RWPE1 (cell line): ENCODE measurements at places on chromosomes 12 and 14.

- DNase-seq, result no peak
Measured at GRCh38 chr14:77416836-77417235, 6.5 kb downstream of the NOXRED1 start.

DNA sequence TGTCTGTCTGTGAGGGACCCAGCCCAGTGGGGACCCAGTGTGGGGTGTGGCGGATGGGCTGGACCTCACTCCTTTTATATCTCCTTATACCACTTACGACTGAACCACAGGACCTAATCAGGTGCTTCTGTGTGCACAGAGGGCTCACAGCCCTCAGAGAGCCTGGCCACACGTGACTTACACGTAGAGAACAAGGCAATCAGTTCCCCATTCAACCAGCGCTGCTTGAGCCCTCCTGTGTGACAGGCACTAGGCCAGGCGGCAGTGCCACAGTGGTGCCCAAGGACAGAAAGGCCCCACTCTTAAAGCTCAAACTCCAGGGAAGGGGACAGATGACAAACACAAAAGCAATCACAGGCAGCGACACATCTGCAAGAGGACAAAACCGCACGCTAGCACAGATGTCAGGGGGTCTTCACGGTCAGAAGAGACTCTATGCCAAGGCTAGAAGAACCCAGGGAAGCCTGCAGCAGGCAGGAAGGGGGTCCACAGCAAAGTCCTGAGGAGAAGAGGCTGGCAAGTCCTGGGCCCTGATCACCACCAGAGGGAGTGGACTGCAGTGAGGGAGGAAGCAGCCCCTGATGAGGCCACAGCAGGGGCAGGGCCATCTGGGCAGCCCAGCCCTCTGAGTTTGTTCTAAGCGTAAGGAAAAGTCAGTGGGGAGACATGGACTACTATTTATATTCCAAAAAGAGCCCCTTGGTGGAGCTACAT is 39.3 kb downstream of the SETD3 start:
- DNase-seq, result no peak

DNA sequence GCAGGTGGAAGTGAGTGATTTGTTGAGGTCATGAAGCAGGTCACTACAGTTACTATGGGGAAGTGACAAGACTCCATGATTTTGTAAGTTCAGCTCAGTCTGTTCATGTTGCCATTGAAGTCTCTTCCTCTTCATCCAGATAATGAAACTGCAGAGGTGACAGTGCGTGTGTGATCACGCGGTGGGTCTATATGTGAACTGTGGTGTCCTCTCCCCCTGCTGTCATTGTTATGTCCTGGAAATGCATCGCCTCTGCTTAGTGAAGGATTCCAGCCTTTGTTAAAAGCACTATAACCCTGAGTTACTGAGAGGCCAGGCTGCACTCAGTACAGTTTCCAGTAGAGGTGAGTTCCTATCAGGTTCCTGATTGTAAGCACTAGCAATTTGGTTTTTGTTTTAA is 216.2 kb upstream of the RMST start:
- no peak for DNase-seq

DNA sequence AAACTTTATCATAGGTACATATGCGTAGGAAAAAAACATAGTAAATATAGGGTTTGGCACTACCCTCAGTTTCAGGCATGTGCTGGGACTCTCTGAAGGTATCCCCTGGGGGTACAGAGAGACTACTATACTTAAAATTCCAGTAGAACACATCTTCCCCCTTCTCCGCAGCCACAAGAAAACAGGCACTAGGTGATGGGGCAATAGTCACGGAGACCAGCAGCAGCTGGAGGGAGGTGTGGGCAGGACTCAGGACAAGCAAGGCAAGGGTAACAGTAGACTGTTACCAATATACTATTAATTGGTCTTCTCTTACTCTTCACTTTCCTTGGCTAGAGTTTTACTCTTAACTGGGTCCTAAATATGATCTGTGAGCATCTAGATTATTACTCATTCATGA is 4.6 kb upstream of the PAPOLA start:
- DNase-seq, result no peak

DNA sequence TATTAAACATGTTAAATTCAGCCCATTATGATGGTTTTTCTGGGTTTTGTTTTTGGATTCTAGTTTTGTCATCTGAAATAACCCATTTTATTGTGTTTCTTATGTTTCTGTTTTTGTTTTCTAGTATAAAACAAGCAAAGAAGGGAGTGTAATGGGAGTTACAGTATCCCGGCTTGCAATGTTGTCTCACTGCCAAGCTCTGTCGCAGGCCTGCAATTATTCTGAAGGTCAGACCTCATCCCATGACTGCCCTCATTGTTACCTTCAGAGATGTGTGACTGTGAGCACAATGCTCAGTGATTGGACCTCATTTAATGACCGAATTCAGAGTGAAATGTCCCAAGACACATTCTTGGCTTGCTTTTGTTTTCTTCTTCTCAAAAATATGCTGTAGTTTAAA is 73.0 kb upstream of the ATF1 start:
- no peak for DNase-seq

- no peak for DNase-seq
Measured at GRCh38 chr12:38934078-38934584, 28.7 kb upstream of the CPNE8 start.

- DNase-seq, result no peak
Measured at GRCh38 chr14:20671597-20672283, 12.6 kb upstream of the RNASE4 start.

DNA sequence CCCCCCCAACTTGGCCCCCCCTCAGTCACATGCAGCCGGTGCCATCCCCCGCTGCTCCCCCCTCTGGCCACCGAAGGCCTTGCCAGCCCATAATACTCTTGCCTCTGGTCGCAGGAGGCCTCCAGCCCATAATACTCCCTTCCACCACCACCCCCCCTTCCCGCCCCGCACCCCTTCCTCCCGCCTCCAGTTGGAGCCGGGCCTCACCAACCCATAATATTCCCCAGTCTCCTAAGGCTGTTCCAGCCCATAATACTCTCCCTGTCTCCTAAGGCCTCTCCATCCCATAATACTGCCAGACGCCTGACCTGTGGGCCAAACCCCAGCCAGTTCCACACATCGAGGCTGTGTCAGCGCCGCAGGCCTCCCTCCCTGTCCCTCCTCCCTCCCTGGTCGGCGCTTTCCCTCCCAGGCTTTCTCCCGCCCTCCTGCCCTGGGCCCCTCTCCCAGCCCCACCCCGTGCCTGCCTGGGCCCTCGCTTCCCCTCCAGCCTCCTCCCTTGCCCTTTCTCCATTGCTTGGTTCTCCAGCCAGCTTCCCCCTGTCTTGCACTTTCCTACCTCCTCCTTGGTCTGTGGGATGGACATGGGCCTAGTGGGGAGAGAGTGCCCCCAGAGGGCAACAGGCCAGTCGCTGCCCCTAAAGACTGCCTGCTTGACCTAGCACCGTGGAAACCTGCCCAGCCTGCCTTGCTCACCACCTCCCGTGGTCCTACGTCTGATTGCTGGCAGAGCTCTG is 6.8 kb upstream of the CHD4 start:
- peak; percentile 81 for DNase-seq

- no peak for DNase-seq
Measured at GRCh38 chr12:126362964-126363363, 1297.7 kb downstream of the AACS start.

GRCh38 chr12:109346920-109347319 is 780 bp upstream of the MYO1H start:
- DNase-seq, result no peak

DNA sequence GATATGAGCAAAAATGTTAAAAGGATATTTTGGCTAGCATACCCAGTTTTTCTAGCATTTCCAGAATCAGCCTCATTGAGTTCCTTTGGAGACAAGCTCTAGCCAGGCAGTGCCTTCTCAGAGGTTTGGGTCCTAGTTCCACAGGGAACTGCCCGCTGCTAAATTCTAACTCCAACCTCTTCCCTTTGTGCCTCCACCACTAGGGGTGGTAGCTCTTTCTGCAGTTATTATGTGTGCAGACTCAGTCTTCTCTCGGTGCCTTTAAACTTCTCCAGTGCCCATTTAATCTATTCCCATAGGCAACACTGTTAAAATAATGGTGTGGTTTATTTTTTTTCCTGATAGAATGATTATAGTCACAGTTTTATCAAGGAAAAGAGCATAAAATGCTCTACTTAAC is 21.5 kb upstream of the SLC25A3 start:
- no peak for DNase-seq

DNA sequence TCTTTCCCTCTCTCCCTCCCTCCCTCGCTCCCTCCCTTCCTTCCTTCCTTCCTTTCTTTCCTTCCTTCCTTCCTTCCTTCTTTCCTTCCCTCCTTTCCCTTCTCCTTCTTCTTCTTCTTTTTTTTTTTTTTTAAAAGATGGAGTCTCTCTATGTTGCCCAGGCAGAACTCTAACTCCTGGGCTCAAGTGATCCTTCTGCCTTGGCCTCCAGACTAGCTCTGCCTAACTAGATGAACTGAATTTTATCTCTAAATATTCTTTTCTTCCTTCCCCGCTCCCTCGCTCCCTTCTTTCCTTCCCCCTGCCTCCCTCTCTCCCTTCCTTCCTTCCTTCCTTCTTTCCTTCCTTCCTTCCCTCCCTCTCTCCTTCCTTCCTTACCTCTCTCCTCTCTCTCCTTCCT is 170.5 kb upstream of the LHX5 start:
- DNase-seq, result no peak

- no peak for DNase-seq
Measured at GRCh38 chr12:116582610-116583009, 23.4 kb downstream of the MAP1LC3B2 start.

GRCh38 chr12:2756756-2757155 is 38.0 kb upstream of the FKBP4 start:
- DNase-seq, result no peak

GRCh38 chr12:31845613-31846322 is 113.4 kb upstream of the RESF1 start:
- DNase-seq, result no peak

DNA sequence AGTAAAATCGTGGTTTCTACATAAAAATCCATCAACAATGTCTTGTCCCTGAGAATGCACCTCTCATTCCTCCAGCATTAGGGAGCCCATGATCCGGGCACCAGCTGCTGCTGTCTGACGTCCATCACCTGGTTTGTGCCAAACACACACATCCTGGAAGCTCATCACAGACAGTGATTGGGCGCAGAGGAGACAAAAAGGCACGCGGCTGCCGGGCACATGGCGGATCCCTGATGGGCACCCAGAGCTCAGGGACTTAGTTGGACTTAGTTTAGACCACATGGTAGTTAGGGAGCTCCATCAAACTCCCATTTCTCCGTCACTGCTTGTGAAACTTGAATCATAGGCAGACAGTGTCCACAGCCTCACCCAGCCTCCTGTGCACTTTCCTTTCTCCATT is 1059.3 kb downstream of the TMEM121 start:
- DNase-seq, result no peak

DNA sequence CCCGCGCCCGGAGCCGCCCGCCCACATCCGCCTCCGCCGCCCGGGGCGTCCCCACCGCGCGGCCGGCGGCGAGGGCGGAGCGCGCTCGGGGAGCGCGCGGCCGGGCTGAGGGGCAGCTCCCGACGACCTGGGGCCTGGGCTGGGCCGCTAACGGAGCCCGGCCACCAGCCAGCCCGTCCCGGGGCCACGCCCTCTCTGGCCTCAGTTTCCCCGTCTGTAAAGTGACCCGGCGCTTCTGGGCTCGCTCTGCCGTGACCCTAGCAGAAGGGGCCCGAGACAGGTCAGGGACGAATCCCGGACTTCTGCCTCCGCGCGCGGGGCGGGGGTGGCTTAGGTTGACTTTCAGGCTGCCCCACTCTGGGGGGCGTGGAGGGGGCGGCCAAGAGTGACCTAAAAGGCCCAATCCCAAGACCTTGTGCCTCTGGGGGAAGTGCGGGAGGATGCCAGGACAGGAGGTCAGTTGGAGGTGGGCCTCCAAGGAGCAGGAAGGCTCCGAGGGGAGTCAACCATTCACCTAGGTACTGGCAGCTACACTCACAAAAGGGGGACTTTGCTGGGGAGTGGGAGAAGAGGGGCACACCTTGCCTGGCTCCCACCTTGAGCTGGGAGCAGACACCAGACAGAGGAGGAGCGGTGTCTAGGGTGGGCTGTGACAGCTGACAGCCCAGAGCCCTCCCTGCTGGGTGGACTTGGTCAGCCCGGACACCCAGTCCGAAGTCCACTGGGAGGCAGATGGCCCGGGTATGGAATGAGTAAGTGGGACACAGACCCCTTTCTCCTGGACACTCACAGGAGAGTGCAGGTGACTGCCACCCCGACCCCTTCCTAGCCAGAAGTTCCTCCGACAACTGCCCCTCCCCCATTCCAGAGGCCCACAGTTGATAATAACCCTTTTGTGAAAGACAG is 486 bp upstream of the AKT1 start:
- DNase-seq, result peak; percentile 76

- peak; percentile 54 for DNase-seq
Measured at GRCh38 chr12:31728289-31728916, 418 bp downstream of the AMN1 start.

- no peak for DNase-seq
Measured at GRCh38 chr12:11549119-11549518, 100.4 kb upstream of the ETV6 start.

DNA sequence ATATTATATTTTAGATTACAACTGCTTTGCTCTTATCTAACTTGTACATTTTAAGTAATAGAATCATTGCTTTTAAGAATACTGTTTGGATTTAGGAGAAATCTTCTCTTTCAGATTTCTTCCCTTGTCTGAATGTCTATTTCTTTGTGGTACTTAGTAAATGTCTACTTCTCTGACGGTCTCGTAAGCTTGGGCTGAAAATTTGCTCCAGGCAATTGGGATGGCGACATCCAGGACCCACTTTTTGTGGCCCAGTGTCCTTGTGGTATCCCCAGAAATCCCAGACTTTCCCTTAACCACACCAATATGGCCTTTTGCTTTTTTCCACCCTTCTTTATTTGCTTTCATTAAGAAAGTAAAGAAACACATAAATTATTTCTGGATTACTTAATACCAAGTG is 24.0 kb upstream of the CCER1 start:
- no peak for DNase-seq

DNA sequence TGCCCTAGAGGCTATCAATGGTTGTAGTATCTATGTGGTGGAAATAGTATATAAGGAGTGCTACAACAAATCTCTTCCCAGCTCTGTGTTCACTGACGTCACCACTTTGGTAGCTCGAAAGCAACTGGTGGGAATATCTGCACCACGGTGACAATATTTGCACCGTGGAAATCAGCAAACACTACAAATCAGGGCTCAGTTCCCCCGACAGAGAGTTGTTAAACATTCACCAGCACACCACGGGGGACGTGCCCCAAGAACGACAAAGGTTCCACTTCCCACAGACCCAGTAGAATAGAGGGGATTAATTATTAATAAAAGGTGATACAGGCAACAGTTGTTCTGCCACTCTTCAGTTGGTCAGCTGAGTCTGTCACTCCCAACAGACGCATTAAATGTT is 98.4 kb downstream of the CCDC60 start:
- no peak for DNase-seq

DNA sequence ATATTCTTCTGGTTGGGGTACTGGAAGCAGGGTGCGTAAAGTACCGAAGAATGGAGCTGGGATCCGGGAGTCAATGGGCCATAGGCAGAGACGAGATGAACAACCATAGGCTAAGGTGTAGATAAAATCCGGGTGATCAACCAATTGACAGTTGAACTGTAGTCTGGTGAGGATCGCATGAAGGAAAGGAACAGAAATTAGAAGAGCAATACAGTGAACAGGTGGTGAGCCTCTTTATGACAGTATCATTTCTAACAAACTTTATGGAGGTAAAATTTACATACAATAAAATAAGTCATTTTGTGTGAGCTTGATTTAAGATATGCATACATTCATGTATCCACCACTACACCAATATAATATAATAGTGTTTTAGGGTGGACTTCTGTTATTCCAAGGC is 13.9 kb upstream of the HIF1A start:
- no peak for DNase-seq

- no peak for DNase-seq
Measured at GRCh38 chr12:51328587-51328986, 4.6 kb upstream of the BIN2 start.
